ENCODE measurements at places on chromosomes 3 and 15. TPM values are rescaled to one million over a fixed set of nuclear protein-coding genes. Genes with fewer than 3 reads are reported as not detected.

The CSTA gene
- 7.9 TPM for total RNA-seq

The TLR9 gene
- under 0.01 TPM for total RNA-seq

The MOBP gene
- not detected for total RNA-seq

The ZXDC gene
- 17.8 TPM for total RNA-seq

Data from fibroblast of lung (primary cell).